A549 (cell line): ENCODE measurements at places on chromosomes 13 and 19. TPM values are rescaled to one million over a fixed set of nuclear protein-coding genes. Genes with fewer than 3 reads are reported as not detected.

GRCh38 chr13:45882626-45883025 lies 31.1 kb upstream of the SIAH3 start:
- no peak for DNase-seq

DNA sequence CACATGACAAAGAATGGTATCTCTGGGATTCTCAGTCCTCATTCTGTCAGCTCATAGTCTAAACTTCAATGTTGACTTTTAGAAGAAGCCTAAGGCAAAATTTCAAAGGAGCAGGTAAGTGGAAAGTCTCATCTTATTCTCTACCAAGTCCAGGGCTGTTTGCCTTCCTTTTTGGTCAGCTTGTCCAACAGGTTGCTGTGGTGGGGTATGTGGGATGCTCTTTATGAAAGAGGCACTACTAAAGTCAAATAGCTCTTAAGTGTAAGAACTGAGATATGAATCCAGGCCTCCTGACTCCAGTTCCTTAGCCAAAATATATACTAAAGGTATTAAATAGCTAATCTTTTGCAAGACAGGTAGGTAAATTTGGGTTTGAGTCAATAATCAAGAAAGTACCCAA lies 540.6 kb upstream of the SPRY2 start:
- no peak for DNase-seq

- DNase-seq: no peak
These were observed 5.6 kb upstream of the EEF1AKMT1 start for GRCh38 chr13:20779405-20779804.

- no peak for DNase-seq
These were observed 206.8 kb upstream of the SOX1 start for GRCh38 chr13:111860231-111860552.

GRCh38 chr19:23381114-23381513 lies 14.2 kb downstream of the ZNF91 start:
- DNase-seq: no peak

GRCh38 chr13:40528881-40529280 lies 137.6 kb downstream of the FOXO1 start:
- no peak for DNase-seq

DNA sequence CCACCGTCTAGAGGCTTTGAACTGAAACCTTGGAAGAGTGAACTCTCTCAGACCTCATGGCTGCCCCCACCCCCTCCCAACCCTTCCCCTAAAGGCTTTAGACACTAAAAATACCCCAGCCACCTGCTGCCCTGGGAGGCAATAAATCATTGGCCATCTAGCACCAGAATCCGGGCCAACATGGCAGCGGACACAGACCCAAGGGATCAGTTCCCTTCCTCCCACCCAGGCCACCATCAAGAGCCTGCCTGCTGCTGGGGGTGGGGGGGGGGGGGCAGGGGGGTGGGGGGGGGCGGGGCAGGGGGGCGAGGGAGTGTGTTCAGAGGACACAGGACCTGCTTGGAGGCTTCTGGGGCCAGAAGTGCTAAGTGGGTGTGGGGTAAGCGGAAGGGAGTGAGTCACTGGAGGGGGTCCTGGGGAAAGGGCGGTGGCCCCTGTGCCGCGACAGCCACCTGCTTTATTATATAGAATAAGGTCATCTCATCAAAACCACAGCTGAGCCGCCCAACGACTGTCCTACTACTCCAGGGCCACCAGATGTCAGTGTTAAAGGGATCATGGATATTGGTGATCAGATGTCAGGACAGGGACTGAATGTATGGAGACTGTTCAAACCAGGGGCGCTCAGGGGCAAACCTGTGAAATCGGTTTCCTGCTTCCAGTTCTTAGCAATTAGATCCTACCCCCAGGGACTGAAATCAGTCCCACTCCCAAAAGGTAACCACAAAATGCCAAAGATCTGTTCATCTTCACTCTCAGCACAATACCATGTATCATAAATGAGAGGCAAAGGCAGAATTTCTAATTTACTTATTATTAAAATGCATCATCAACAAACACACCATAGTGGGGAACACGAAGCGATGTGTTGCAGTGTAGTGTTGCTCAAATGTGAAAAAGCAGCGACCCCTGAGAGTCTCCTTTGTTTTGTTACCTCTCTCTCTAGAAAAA lies 24.3 kb downstream of the ARL11 start:
- peak; percentile 52 for DNase-seq

DNA sequence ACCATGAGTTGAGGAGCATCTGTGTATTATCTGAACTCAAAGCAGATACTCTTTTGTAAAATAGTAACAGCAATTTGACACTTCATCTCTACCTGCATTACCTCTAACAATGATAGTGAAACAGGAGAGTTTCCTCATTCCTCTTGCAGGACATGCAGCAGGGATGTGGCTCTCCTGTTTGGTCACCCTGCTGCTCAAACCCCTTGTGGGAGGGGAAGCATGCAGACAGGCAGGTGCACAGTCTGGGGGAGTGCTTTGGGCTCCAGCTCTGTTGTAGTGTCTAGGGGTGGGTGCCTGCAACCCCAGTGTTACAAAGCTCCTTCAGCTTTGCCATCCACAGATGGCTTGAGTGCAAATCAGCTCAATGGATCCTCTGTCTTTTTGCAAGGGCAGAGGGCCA lies 827.6 kb downstream of the DACH1 start:
- DNase-seq: no peak

GRCh38 chr13:85661675-85662074 lies 137.5 kb downstream of the SLITRK6 start:
- no peak for DNase-seq

DNA sequence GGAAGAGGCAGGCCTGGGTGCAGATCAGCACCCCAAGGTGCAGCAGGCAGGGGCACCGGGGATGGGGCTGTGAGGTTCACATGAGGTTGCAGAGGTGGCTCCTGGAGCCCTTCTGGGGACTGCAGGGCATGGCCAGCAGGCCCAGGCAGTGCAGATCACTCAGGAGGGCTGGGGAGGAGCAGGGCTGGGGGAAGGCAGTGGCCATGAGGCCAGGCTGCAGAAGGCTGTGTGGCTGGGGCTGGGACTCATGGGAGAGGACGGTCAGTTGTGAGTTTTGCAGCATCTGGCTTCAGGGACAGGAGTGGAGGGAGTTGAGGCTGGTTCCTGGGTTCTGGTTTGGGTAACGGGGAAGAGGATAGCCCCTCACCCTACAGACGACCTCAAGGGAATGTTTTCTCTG lies 7.3 kb downstream of the WDR88 start:
- no peak for DNase-seq

- DNase-seq: no peak
These were observed 15.5 kb downstream of the TEX101 start for GRCh38 chr19:43430142-43430710.

DNA sequence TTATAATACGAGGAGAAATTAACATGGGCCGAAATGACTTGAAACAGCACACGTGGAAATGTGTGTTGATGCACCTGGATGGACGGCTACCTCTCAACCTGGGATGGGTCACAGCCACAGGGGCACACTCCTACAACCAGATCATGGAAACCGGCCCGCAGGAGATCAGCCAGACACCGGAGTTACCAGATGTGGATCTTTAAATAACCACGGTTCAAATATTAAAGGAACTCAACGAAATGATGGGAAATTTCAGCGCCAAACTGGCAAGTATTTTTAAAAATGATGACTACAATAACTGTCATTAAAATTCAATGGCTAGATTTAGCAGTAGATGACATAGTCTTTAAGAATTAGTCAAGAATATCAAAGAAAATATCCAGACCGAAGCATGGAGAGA lies 166.9 kb upstream of the GPR12 start:
- DNase-seq: no peak

- DNase-seq: peak; percentile 25
These were observed 16.4 kb upstream of the ALOX5AP start for GRCh38 chr13:30718661-30719524.

- DNase-seq: no peak
These were observed 281.2 kb upstream of the SLITRK6 start for GRCh38 chr13:86080340-86080995.

GRCh38 chr13:104949840-104950740 lies 1585.4 kb downstream of the EFNB2 start:
- no peak for DNase-seq

DNA sequence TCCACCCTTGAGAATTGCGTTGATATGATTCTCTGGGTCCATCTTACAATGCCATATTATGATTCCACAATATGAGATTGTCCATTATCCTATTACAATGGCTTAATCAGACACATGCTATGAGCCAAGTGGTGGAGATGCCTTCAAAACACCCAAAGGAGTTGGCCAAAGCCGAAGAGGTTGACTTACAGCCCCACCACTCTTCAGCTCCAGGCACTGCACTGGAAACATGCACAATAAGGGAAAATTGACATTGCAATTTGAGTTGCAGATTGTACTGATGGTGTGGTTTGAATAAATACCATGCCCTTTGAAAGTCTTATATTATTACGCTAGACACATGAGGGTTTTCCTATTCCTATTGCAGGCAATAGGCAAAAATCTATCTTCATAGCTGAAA lies 75.4 kb upstream of the TNFSF11 start:
- no peak for DNase-seq

DNA sequence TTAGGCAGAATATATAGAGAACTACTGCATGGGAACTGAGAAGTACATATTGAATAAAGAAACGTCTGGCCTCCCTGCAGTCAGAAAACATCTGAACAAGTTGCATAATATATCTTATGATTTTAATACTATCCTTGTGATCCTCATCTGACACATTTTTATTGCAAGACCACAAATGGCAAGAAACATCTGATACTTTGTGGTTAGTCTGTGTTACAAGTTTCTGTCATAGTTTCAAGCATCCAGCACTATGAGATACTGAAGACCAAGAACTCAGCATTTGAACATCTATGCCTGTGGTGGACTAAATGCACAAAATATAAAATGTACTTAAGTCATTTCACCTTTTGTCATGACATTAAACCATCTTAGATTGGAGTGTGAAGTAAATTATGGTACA lies 1175.8 kb upstream of the MIR17HG start:
- DNase-seq: no peak

- DNase-seq: no peak
These were observed 173.8 kb upstream of the RNF113B start for GRCh38 chr13:98350746-98351330.

GRCh38 chr19:55071129-55071502 lies 4.6 kb upstream of the EPS8L1 start:
- DNase-seq: peak; percentile 79

DNA sequence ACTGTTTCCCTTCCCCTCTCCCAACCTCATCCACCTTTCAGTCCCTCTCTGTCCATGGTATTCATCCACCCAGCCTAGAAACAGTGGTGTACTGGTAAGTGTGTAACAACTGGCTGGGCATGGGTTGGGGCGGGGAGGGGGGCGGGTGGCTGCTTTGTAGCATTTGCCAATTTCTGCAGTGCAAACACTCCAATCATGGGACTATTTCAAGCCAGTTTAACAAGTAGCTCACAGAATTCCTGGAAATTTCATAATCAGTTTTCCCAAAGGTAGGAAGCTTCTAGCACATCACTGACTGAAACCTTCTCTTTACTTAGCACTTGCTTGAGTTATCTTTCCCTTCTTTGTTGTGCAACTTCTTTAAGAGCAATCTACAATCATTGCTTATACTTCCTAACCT lies 100.8 kb upstream of the WASF3 start:
- DNase-seq: no peak

DNA sequence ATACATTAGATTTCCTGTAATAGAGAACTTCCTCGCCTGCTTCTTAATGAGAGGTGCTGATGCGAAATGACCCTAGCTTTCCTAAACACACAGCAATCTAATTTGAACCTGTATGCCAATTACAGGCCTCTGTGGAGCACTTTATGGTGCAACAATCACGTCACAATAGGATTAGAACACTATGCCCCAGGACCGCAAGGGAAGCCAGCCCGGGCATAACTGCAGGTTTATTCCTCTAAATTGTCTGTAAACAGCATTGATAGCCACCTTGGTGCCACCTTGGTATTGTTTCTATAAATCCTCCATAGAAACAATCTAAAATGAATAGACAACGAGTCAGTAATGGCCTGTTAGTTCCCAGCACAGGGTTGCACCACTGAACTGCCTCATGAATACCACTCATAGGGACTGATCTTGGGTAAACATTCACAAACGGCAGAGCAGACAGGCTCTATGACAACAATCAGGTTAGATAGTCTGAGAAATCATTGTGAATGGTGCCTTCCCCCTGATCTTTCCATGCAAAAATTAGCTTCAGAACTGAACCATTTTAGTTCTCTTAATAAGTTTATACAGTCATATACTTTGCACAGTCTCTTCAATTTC lies 182.5 kb upstream of the OBI1 start:
- no peak for DNase-seq

- no peak for DNase-seq
These were observed 162.2 kb downstream of the KDM4B start for GRCh38 chr19:5131031-5131505.

- DNase-seq: peak; percentile 34
These were observed 46.8 kb downstream of the TSSK6 start for GRCh38 chr19:19468424-19469050.

DNA sequence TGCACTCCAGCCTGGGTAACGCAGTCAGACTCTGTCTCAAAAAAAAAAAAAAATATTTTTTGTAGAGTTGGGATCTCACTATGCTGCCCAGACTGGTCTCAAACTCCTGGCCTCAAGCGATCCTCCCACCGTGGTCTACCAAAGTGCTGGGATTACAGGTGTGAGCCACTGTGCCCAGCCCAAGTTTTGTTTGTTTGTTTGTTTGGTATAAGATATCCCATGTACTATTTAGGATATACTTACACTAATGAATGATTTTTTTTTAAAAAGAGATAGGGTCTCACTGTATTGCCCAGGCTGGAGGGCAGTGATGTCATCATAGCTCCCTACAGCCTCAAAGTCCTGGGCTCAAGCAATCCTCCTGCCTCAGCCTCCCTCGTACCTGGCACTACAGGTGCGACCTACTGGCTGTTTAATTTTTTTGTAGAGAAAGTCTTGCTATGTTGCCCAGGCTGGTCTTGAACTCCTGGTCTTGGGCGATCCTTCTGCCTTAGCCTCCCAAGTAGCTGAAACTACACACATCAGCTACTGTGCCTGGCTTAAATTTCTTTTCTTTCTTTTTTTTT lies 24.0 kb downstream of the TLE6 start:
- DNase-seq: no peak

The KCNJ14 gene
- polyA plus RNA-seq: 1.3 to 1.4 TPM (median 1.3 TPM) in 3 replicates

The DOHH gene
- polyA plus RNA-seq: 12.1 to 14.2 TPM (median 13.3 TPM) in 3 replicates

The NCAN gene
- polyA plus RNA-seq: 0.01 to 0.03 TPM in 2 of 3 replicates, not detected in the other

The C19orf38 gene
- polyA plus RNA-seq: 0.09 to 0.12 TPM (median 0.10 TPM) in 3 replicates

The DENND1C gene
- polyA plus RNA-seq: 0.22 to 0.32 TPM (median 0.28 TPM) in 3 replicates

The TSSK6 gene
- 0.89 to 1.4 TPM (median 1.1 TPM) in 3 replicates for polyA plus RNA-seq

The SAFB gene
- 69.8 to 74.3 TPM (median 74.0 TPM) in 3 replicates for polyA plus RNA-seq

The TMC4 gene
- 0.85 to 1.5 TPM (median 1.2 TPM) in 3 replicates for polyA plus RNA-seq

The SPRED3 gene
- 2.6 to 3.6 TPM (median 2.8 TPM) in 3 replicates for polyA plus RNA-seq

The MYBPC2 gene
- polyA plus RNA-seq: 0.03 to 0.10 TPM in 2 of 3 replicates, not detected in the other

The TMEM91 gene
- polyA plus RNA-seq: 3.7 to 4.6 TPM (median 4.0 TPM) in 3 replicates

The KLK12 gene
- polyA plus RNA-seq: not detected in 3 replicates

The CYP2F1 gene
- polyA plus RNA-seq: not detected in 3 replicates

The TUBB4A gene
- 15.4 to 17.6 TPM (median 17.5 TPM) in 3 replicates for polyA plus RNA-seq
